Colonic mucosa (tissue), 4 donors: ENCODE measurements at places on chromosomes 4 and X. TPM values are rescaled to one million over a fixed set of nuclear protein-coding genes. Genes with fewer than 3 reads are reported as not detected.

Gene RBM47
- total RNA-seq = 281 TPM

Gene RUFY3
- 28.8 TPM for total RNA-seq

Gene XG
- total RNA-seq = 0.50 TPM

Gene TENM3
- 0.32 TPM for total RNA-seq

Gene SYN1
- total RNA-seq = 0.96 TPM

Gene GYPE
- total RNA-seq = 0.32 TPM

Gene AMTN
- total RNA-seq = not detected

Gene RHOXF1
- 0.45 TPM for total RNA-seq

Gene TSPAN7
- 91.5 TPM for total RNA-seq

Gene MAGEB17
- total RNA-seq = not detected

Gene CT45A5
- not detected for total RNA-seq

- no peak overlapping the region for H3K27ac ChIP-seq
- H3K36me3 ChIP-seq = no peaks in the 10 kb centered on the region
Measured at GRCh38 chrX:25012793-25013631, 2.8 kb downstream of the ARX start.

DNA sequence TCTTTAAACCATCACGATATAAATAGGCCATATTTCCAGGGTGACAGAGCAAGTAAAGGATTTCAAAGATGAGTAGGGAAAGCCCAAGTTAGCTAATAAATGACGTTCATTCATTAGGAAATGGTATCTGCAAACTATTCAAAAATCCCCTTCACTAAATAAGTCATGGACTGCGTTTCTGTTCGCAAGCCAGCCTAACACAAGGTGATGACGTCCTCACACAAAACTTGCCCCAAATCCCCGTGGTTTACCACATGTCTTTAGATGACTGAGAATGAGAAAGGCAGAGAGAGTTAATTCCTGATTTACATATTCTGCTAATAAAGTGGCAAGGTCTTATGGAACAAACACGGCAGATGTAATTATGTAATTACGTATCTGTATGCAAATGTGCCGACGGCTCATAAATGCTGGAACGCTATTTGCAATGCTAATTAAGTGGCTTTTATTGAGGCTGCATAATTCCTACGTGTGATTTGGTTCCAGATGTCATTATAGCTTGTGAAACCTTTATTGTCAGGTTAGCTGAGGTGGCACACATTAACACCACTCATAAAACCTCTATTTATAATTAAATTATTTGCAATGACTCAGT lies 437.7 kb upstream of the FRG1 start:
- no peaks in the 10 kb centered on the region for H3K4me1 ChIP-seq
- no peak overlapping the region for H3K27ac ChIP-seq
- no peaks in the 10 kb centered on the region for H3K27me3 ChIP-seq

DNA sequence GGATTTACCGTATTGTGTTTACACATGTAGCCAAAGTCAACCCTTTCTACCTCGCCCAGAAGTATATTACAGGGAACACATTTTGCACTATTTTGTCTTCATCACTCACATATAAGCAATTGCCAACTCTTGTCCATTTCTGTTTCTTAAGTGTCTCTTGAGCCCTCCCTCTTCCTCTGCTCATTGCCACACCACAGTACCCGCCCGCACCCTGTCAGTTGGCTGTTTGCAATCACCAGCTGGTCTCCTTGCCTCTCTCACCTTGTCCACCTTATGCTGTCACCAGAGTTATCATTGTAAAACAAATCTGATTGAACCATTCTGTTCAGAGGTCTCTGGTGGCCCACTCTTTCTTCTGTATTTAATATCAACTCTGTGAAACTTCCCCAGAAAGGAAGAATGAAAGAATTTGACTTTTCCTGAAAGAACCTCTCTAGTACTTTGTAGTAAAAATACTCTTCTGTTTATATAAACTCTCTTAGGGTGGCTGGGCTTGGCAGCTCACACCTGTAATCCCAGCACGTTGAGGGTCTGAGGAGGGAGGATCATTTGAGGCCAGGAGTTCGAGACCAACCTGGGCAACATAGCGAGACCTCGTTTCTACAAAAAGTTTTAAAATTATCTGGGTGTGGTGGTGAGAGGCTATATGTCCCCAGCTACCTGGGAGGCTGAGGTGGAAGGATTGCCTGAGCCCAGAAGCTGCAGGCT lies 50.2 kb downstream of the ING2 start:
- no peaks in the 10 kb centered on the region for H3K4me1 ChIP-seq
- H3K27me3 ChIP-seq = no peaks in the 10 kb centered on the region
- no peak for DNase-seq
- H3K4me3 ChIP-seq = no peak overlapping the region

DNA sequence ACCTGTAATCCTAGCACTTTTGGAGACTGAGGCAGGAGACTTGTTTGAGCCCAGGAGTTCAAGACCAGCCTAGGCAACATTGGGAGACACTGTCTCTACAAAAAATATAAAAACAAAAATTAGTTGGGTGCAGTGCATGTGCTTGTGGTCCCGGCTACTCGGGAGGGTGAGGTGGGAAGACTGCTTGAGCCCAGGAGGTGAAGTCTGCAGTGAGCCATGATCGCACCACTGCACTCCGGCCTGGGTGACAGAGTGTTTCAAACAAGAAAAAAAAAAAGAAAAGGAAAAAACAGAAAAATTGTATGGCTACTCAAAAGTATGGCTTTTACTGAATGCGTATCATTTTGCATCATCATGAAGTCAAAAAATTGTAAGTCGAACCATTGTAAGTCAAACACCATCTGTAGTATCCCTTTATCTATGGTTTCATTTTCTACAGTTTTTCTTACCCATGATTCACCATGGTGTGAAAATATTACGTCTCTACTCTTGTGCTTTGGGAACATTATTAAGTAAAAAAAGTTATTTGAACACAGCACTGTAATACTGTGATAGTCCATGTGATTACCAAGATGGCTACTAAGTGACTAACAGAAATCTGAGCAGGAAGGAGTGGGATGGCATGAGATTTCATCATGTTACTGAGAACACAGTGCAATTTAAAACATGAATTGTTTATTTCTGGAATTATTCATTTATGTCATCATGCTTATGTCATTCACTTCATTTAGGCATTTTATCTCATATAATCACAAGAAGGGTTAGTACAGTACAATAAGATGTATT lies 26.5 kb upstream of the MANBA start:
- DNase-seq = no peak
- H3K27me3 ChIP-seq = no peaks in the 10 kb centered on the region
- H3K27ac ChIP-seq = no peak overlapping the region

GRCh38 chr4:164551713-164552040 lies 202.3 kb upstream of the SMIM31 start:
- H3K36me3 ChIP-seq = no peaks in the 10 kb centered on the region
- no peak for DNase-seq
- no peak overlapping the region for H3K4me3 ChIP-seq
- H3K27ac ChIP-seq = no peak overlapping the region

DNA sequence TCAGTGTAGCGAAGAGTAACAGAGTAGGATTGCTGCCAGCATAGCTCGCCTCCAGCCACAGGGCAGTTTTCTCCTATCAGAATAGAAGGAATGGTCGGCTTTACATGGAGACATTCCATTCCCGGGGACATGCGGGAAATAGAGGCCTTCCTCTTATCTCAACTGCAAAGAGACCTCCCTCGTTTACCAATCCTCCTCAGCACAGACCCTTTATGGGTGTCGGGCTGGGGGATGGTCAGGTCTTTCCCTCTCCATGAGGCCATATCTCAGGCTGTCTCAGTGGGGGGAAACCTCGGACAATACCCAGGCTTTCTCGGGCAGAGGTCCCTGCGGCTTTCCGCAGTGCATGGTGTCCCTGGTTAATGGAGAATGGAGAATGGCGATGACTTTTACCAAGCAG lies 285.0 kb downstream of the ASMT start:
- no peaks in the 10 kb centered on the region for H3K4me1 ChIP-seq

GRCh38 chr4:160276785-160277325 lies 1174.0 kb downstream of the RAPGEF2 start:
- no peak overlapping the region for H3K4me3 ChIP-seq
- no peaks in the 10 kb centered on the region for H3K4me1 ChIP-seq
- no peaks in the 10 kb centered on the region for H3K36me3 ChIP-seq
- no peaks in the 10 kb centered on the region for H3K27me3 ChIP-seq
- no peak overlapping the region for H3K27ac ChIP-seq
- no peak for DNase-seq

- no peak for DNase-seq
- H3K4me1 ChIP-seq = peaks cover 7% of the 10 kb centered on the region
- H3K4me3 ChIP-seq = no peak overlapping the region
- no peak overlapping the region for H3K27ac ChIP-seq
Measured at GRCh38 chr4:155950461-155950860, 3.2 kb downstream of the CTSO start.

GRCh38 chrX:112643721-112644120 lies 36.0 kb downstream of the LHFPL1 start:
- DNase-seq = no peak
- H3K27ac ChIP-seq = no peak overlapping the region
- H3K27me3 ChIP-seq = no peaks in the 10 kb centered on the region
- no peaks in the 10 kb centered on the region for H3K4me1 ChIP-seq

GRCh38 chr4:140557831-140558435 lies 10.8 kb downstream of the UCP1 start:
- H3K4me1 ChIP-seq = no peaks in the 10 kb centered on the region
- no peak overlapping the region for H3K4me3 ChIP-seq
- H3K27me3 ChIP-seq = no peaks in the 10 kb centered on the region
- H3K36me3 ChIP-seq = no peaks in the 10 kb centered on the region
- no peak for DNase-seq
- no peak overlapping the region for H3K27ac ChIP-seq

DNA sequence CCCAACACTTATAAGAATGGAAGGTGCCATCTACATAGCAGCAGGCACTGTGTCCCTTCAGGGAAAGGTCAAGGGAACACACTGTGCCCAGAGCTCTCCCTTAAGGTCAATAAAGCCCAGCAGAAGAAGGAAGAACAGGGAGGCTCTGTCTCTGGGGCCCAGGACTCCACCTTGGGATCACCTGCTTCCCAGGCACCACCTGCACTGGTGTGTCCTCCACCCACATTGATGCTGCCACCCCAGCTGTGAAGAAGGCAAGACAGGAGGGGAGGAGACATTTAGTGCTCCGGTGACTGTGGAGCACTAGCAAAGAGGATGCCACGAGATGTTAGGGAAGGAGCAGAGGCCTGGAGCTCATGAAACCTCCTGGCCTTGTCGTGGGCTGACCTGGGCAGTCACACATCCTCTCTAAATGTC lies 53.4 kb downstream of the FHDC1 start:
- peaks cover 3% of the 10 kb centered on the region for H3K4me1 ChIP-seq
- H3K27me3 ChIP-seq = no peaks in the 10 kb centered on the region
- no peak overlapping the region for H3K4me3 ChIP-seq
- H3K27ac ChIP-seq = no peak overlapping the region
- no peaks in the 10 kb centered on the region for H3K36me3 ChIP-seq
- no peak for DNase-seq

DNA sequence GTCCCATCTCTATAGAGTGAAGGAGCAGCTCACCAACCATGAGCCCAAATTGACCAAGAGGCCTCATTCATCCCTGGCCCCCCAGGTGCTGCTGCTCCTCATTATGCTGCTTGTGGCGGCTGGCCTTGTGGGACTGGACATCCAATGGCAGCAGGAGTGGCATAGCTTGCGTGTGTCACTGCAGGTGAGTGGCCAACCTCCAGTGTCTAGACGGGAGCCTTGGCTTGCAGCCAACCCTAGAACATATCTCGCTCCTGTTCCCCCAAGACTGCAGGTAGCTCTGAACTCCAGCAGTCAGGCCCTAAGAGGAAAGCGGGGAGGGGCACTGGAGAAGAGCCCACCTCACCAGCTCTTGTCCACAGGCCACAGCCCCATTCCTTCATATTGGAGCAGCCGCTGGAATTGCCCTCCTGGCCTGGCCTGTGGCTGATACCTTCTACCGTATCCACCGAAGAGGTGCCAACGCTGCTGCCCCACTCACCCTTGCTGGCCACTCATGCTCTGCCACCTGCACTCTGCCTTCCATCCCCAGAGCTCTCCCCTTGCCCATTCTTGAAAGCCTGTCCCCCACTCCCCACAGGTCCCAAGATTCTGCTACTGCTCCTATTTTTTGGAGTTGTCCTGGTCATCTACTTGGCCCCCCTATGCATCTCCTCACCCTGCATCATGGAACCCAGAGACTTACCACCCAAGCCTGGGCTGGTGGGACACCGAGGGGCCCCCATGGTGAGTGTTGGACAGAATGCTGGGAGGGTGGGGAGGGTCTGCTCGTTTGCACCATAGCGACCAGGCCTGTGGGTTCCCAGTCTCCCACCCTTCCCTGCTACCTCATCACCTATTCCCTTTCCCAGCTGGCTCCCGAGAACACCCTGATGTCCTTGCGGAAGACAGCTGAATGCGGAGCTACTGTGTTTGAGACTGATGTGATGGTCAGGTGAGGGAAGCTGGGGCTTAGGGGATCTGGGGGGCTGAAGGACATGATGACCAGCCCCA lies 3.5 kb downstream of the GDPD2 start:
- no peaks in the 10 kb centered on the region for H3K4me1 ChIP-seq
- DNase-seq = no peak
